ENCODE measurements at places on chromosomes 7 and 10.

DNA sequence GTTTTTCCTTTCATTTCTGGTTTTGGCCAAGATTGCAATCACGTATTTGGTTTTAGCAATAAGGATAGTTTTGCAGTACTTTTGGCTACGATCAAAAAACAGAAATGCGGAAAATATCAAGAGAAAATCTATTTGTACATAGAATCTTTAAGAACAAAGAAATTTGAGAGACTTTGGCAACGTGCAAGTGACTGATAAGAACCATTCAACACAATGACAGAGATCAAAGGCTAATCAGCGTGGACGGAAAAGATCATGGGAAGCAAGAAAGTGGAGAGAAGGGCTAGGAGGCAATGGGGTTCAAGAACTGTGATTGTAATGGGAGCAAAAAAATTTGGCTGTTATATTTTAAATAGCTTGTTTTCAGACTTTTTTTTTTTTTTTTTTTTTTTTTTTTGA is 16.2 kb upstream of the LRRN3 start:
- DNase-seq: no peak

GRCh38 chr7:97075928-97076327 is 41.6 kb upstream of the SDHAF3 start:
- DNase-seq: no peak

DNA sequence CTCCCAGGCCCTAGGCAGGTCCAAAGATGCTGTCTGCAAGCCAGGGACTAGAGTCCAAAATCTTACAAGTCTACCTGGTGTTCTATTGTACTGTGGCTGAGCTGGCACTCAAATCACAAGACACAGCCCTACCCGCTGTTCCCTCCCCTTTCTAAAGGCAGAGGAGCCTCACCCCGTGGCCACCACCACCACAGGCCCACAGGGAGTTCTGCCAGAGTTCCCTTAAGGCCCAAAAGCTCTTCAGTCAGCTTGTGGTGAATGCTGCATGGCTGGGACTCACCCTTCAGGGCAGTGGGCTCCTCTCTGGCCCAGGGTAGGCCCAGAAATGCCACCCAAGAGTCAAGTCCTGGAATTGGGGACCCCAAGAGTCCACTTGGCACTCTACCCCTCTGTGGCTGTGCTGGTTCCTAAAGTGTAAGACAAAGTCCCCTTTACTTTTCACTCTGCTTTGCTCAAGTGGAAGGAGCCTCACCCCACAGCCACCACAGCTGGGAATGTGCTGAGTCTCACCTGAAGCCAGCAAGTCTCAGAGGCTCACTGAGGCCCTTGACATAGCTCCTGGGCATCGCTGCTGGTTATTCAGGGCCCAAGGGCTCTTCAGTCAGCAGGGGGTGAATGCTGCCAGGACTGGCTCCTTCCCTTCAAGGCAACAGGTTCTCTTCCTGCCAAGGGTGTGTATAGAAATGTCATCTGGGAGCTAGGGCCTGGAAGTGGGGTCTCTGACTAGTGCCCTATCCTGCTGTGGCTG is 48.8 kb upstream of the PSAP start:
- DNase-seq: no peak

GRCh38 chr7:8396294-8396693 is 37.1 kb upstream of the NXPH1 start:
- DNase-seq: no peak

DNA sequence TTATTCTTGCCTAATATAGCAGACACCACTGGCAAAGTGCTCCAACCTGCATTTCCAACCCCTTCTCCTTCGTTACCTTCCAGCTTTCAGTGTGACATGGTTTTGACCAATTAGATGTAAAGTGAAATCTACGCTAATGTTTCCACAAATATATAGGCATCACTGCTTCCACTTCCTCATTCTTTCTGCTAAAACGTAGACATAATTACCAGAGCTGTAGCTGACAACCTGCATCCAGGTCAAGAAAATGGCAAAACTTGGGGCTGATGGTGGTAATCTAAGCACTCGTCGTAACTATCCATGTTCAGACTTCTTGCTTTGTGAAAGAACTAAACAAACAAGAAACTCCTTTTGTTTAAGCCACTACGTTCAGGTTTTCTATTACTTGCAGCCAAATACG is 41.8 kb upstream of the COL1A2 start:
- DNase-seq: no peak

Data from NCI-H1105 (cell line).